Inflammatory macrophage (primary cell): ENCODE measurements at places on chromosomes 7 and 10.
A peak's percentile ranks its signal among the peaks of the same experiment; 100 is the strongest.

DNA sequence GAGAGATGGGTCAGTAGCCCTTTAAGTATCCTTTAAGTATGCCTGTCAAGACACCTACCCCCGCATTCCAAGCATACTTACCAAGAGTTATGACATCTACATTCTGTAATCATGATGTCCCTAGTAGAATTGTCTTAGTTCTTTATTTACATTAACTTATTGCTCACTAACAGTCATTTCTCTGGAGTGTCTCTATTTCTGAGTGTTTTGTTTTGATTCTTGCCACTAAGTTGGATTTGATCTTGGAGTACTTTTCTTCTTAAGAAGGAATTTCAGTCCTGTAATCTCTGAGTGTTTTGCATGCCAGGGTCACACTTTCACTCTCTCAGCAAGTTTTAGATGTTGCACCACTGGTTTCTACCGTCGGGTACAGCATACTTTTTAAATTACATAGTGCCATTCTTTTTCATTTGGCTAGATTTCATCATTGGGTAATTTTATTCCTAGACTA, 1053.9 kb downstream of the KCNMA1 start:
- DNase-seq = no peak

DNA sequence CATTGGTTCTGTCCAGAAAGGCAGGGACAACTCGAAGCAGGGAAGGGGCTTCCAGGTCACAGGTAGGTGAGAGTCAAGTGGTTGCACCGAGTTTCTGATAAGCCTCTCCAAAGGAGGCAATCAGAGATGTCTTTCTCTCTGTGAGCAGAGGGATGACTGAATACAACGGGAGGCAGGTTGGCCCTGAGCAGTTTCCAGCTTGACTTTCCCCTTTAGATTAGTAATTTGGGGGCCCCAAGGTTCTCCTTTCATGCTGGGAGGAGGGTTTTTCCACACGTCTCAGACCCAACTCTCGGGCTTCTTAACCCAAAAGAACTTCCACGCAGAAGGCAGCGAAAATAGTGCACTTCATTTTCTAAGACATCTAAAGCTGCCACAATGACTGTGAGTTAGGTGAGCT, 189.6 kb downstream of the MGMT start:
- no peak for DNase-seq

DNA sequence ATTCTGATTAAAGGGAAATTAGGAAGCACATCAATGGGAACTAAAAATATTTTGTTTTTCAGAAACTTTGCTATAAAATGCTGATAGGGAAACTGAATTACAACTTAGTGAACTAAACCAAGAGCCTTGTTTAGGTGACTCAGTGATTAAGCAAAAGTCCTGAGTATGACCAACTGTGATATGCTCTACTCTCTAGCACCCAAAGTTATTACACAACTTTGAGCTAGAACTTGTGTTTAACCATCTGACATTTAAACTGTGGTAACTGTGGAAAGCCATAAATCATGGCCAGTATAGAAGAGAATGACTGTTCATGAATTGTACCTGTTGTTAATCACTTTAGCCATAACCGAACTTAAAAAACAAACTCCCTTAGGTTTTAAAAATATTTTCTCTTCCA, 127.4 kb downstream of the ZNF365 start:
- peak; percentile 85 for DNase-seq

GRCh38 chr7:30929686-30930085, 18.0 kb downstream of the AQP1 start:
- DNase-seq = no peak

DNA sequence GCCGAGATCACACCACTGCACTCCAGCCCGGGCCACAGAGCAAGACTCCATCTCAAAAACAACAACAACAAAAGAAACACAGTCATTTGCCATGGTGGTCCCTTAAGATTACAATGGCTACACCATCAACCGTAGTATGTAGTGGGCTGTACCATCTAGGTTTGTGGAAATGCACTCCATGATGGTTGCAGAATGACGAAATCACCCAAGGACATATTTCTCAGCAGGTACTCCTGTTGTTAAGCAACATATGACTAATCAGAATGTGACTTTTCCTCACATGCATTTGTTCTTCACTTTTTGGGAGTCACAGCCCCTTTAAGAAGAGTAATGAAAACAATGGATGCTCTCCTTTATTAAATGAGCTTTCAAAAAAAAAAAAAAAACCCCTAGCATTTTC, 11.0 kb downstream of the SVIL start:
- peak; percentile 28 for DNase-seq
